HFFc6 (cell line): ENCODE measurements at places on chromosomes 11 and 22. TPM values are rescaled to one million over a fixed set of nuclear protein-coding genes. Genes with fewer than 3 reads are reported as not detected.

The OR52N4 gene
- total RNA-seq: not detected in 3 replicates

The OR52E8 gene
- total RNA-seq: not detected in 3 replicates

The KRTAP5-9 gene
- total RNA-seq: not detected in 3 replicates

The KIRREL3 gene
- total RNA-seq: 25.6 to 38.2 TPM (median 30.0 TPM) in 3 replicates

The KCNC1 gene
- not detected in 3 replicates for total RNA-seq

The CASP5 gene
- total RNA-seq: not detected in 3 replicates

The MUC5B gene
- total RNA-seq: not detected in 3 replicates

The GLYAT gene
- total RNA-seq: not detected in 2 replicates

- no peak for DNase-seq
- no peak overlapping the region for H3K4me3 ChIP-seq
- no peak overlapping the region; the same call in 1 of the 2 replicates for H3K27ac ChIP-seq
- peaks cover 30% of the 10 kb centered on the region for H3K4me1 ChIP-seq
- H3K36me3 ChIP-seq: no peaks in the 10 kb centered on the region
- peaks cover 6% of the 10 kb centered on the region for H3K27me3 ChIP-seq
Measured at GRCh38 chr22:39958949-39959639, 1.1 kb upstream of the TMA7B start.

GRCh38 chr22:17101475-17102296 lies 16.9 kb downstream of the IL17RA start:
- no peak for DNase-seq
- peaks cover 5% of the 10 kb centered on the region; the same call in 1 of the 2 replicates for H3K4me1 ChIP-seq
- H3K27ac ChIP-seq: no peak overlapping the region
- no peaks in the 10 kb centered on the region; the same call in 1 of the 2 replicates for H3K27me3 ChIP-seq

- peak; percentile 89 for DNase-seq
- H3K36me3 ChIP-seq: no peaks in the 10 kb centered on the region
- peaks cover 8% of the 10 kb centered on the region for H3K27me3 ChIP-seq
- peaks cover 44% of the 10 kb centered on the region for H3K4me1 ChIP-seq
Measured at GRCh38 chr11:1772270-1773130, 8.8 kb upstream of the CTSD start.

- peaks cover 9% of the 10 kb centered on the region for H3K4me1 ChIP-seq
- no peak overlapping the region for H3K27ac ChIP-seq
- no peak overlapping the region for H3K4me3 ChIP-seq
- peaks cover 10% of the 10 kb centered on the region for H3K36me3 ChIP-seq
- DNase-seq: no peak
Measured at GRCh38 chr22:39675947-39676346, 105.4 kb downstream of the CACNA1I start.

- H3K27ac ChIP-seq: no peak overlapping the region
- no peak overlapping the region for H3K4me3 ChIP-seq
- peaks cover 2% of the 10 kb centered on the region; the same call in 1 of the 2 replicates for H3K27me3 ChIP-seq
- DNase-seq: no peak
- H3K36me3 ChIP-seq: no peaks in the 10 kb centered on the region
Measured at GRCh38 chr11:57224128-57224527, 12.9 kb downstream of the APLNR start.

- H3K36me3 ChIP-seq: no peaks in the 10 kb centered on the region
- DNase-seq: peak; percentile 9
- no peaks in the 10 kb centered on the region for H3K4me1 ChIP-seq
- no peak overlapping the region for H3K4me3 ChIP-seq
- H3K27ac ChIP-seq: no peak overlapping the region
Measured at GRCh38 chr11:92846491-92847125, 122.8 kb upstream of the MTNR1B start.

- no peak overlapping the region for H3K27ac ChIP-seq
- DNase-seq: no peak
- no peak overlapping the region for H3K4me3 ChIP-seq
- no peaks in the 10 kb centered on the region for H3K4me1 ChIP-seq
Measured at GRCh38 chr11:120098503-120099020, 39.4 kb downstream of the TRIM29 start.
